ENCODE measurements at places on chromosomes 13 and 19. TPM values are rescaled to one million over a fixed set of nuclear protein-coding genes. Genes with fewer than 3 reads are reported as not detected.

Gene FXYD5
- total RNA-seq: 255 TPM

Gene APOC4
- total RNA-seq: not detected

Gene CAPN12
- total RNA-seq: 0.14 TPM

Gene C19orf38
- not detected for total RNA-seq

Gene ZGLP1
- 1.7 TPM for total RNA-seq

Gene MBOAT7
- 82.4 TPM for total RNA-seq

Gene PLEKHF1
- total RNA-seq: 16.1 TPM

Gene DLEU7
- total RNA-seq: not detected

Gene KIR3DL2
- total RNA-seq: not detected

Gene GAMT
- 53.9 TPM for total RNA-seq

Gene CPB2
- not detected for total RNA-seq

Gene KLF1
- total RNA-seq: not detected

Gene CYP4F8
- not detected for total RNA-seq

Gene CEACAM21
- total RNA-seq: not detected

Gene TBXA2R
- total RNA-seq: 0.96 TPM

Gene ICAM4
- not detected for total RNA-seq

Gene ADGRE2
- not detected for total RNA-seq

Gene IGFL3
- total RNA-seq: 1.7 TPM

Measured in HT1080 (cell line).